ENCODE measurements at places on chromosomes 1 and 21. TPM values are rescaled to one million over a fixed set of nuclear protein-coding genes. Genes with fewer than 3 reads are reported as not detected.

SLAMF7 gene
- 1.1 TPM for total RNA-seq

TTC22 gene
- total RNA-seq: 2.0 TPM

DNA sequence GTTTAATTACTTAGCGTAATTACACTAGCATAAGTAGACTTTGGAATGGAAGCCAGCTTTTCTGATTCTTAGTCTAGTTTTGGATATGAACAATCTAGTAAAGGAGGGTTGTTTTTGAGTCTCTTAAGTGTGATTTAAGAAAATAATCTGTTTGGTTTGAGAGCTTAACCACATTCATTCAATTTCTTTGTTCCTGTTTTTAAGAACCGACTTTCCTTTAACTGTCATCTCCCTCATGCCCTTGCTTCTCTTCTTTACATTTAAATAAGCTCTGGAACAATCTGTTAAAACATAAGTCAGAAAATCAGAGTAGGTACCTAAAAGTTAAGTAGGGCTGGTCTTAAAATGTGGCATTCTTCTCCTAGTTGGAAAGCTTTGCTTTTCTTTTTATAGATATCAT lies 27.7 kb downstream of the CDC42 start:
- no peak for DNase-seq

- DNase-seq: no peak
These were observed 327.9 kb downstream of the TTLL7 start for GRCh38 chr1:83670909-83671565.

GRCh38 chr1:119086830-119087229 lies 53.6 kb downstream of the WARS2 start:
- DNase-seq: no peak

DNA sequence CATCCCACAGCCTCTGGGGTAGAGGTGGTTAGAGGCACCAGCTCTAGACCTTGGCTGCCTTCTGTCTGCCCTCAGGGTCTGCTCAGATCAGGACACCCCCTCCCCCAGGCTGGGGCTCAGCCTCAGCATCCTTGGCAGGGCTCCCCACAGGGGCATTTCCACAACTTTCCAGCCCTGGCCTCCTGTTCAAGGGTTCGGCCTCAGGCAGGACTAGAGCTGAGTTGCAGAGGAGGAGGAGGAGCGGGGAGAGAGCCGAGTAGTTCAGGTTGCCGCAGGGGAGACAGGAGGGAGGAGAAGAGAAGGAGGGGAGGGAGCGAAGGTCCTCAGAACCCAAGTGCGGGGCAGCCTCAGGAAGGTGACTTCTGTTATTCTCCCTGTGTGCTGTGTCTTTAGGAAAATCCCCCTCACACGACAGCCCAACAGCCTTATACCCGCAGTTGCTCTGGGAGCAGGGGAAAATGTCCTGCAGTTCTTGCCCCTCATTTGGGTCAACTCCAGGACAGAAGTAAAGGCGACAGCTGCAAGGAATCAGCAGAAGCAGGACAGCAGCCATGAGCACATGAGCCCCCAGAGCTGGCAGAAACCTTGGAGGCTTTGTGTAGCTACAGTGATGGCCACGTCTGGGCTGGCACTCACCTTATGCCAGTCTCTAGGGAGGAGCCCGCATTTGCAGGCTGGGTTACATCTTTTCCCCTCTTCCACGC lies 46.5 kb upstream of the TENT5B start:
- DNase-seq: no peak

DNA sequence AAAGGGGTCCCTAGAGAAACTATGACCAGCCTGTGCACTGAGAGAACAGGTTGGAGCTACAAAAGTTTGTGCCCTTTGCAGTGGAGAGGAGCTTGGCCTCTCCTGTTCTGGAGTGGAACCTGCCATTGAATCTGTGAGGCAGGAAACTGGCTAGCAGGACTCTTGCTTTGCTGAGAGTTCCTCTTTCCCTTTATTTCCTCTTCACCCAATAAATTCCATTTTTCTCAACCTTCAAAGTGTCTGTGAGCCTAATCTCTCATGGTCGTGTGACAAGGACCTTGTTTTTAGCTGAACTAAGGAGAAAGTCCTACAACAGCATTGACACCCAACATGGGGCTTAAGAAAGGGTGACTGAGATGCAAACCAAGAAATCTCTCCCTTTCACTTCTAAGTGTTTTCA lies 42.7 kb upstream of the FASLG start:
- no peak for DNase-seq

- DNase-seq: no peak
These were observed 670 bp downstream of the CLSTN1 start for GRCh38 chr1:9822897-9823692.

USH2A gene
- 0.44 TPM for total RNA-seq

RHEX gene
- total RNA-seq: not detected

- no peak for DNase-seq
These were observed 119.5 kb downstream of the PCBP3 start for GRCh38 chr21:45763074-45763473.

LYST gene
- 21.8 TPM for total RNA-seq

CAMK2N1 gene
- total RNA-seq: 68.7 TPM

CDKN2C gene
- 36.2 TPM for total RNA-seq

PRELP gene
- total RNA-seq: 14.8 TPM

- DNase-seq: no peak
These were observed 12.6 kb downstream of the CD101 start for GRCh38 chr1:117014209-117014608.

CR1L gene
- not detected for total RNA-seq

ANKRD65 gene
- 1.9 TPM for total RNA-seq

RPTN gene
- not detected for total RNA-seq

DNA sequence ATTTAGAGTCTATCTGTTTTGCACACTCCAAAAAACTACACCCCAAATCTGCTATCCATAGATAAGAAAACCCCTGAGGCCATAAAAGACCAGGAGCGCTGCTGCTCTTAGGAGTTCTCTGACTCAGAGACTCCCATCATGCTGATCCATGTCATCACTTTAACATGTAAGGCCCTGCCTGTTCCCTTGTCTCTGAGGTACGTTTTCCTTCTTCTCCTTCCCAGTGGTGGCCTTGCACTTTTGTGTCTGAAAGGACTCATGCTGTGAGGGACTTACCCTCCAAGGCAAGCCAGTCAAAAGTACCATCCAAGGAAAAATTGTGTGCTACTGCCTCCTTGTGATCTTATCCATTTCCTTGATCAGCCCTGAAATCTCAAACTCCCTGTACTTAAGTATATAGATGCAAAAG lies 427.4 kb upstream of the NCAM2 start:
- DNase-seq: no peak

GRCh38 chr1:166470014-166470413 lies 303.2 kb upstream of the FAM78B start:
- no peak for DNase-seq

- DNase-seq: no peak
These were observed at the start of gene HHIPL2 for GRCh38 chr1:222547944-222548671. Gene HHIPL2, minus strand, starts transcription at chr1:222548104. Its CDS starts 60 bp downstream, at chr1:222548044.

DNA sequence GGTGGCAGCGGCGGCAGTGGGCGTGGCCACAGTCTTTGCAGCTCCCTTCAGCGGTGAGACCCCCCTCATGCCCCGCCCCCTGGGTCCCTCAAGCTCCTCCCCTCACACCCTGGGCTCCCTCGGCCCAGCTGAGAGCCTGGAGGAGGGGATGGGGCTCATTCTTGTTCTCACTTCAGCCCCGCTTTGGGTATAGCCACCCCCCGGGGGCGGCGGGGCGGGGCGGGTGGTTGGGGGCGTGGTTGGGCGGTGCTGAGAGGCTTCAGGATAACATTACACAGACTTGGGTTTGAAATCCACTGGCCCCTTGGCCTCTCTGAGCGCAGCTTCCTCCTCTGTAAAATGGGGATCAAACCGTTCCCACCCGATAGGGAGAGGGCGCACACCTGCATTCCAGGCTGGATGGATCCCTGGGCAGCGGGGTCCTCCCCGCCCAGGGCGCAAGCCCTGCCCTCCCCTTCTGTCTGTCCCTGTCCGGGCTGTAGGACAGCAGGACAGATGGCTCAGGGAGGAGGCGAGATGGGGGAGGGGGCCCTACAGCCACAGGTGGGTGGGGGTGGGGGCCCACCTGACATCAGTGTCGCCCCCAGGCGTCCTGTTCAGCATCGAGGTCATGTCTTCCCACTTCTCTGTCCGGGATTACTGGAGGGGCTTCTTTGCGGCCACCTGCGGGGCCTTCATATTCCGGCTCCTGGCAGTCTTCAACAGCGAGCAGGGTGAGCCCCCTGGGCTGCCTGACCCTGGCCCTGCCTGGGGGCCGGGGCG lies 5.1 kb downstream of the CLCNKA start:
- DNase-seq: no peak

GRCh38 chr1:26740952-26741351 lies 45.1 kb downstream of the ARID1A start:
- DNase-seq: no peak

- DNase-seq: no peak
These were observed 37.0 kb downstream of the HS2ST1 start for GRCh38 chr1:86951430-86951829.

DNA sequence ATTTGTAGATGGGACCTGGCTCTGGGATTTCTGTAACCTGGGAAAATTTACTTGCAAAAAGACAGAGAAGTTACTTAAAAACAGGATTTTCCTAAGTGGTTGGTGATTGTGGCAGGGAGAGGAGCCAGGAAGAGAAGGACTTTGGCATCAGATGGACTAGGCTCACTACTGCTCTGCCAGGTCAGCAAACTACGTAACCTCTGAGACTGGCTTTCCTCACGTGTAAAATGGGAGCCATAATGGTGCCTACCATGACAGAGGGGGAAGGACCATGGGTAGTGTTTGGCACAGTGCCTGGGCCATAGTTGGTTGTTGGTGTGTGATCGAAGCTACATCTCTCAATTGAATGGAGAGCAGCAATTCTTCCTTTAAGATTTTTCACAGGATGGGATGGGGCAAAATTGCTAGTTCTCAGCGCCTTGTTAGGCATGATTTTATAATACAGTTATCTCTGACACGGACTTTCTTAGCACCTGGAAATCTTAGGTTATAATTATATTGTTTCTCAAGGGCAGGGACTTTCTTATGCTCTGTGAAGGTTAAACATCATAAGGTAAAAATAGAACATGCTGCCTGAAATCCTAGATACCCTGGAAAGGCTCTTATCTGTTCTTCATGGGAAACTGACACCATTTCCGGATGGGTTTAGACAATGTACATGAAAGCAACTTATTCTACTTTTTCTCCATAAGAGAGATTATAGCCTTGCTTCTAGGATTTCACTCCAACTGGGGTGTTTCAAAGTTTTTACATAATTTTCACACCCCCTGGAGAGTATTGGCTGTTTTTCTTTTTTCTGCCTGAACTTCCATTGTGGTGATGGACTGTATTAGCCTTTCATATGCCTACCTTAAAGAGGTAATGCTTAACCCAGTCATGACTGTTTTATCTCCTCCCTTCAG lies 10.9 kb downstream of the ROR1 start:
- no peak for DNase-seq

DNA sequence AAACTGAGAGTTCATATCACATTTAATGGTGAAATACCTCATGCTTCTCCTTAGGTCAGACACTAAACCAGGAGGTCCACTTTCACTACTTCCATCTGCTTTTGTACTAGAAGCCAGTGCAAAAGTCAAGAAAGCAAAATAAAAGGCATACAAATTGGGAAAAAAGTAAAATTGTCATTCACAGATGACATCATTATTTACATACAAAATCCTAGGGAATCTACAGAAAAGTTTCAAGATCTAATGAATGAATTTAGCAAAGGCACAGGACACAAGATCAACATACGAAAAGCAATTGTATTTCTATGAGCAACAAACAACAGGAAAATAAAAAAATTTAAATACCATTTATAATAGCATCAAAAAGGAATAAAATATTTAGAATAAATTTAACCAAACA lies 41.5 kb downstream of the LYST start:
- no peak for DNase-seq

PADI4 gene
- not detected for total RNA-seq

DNA sequence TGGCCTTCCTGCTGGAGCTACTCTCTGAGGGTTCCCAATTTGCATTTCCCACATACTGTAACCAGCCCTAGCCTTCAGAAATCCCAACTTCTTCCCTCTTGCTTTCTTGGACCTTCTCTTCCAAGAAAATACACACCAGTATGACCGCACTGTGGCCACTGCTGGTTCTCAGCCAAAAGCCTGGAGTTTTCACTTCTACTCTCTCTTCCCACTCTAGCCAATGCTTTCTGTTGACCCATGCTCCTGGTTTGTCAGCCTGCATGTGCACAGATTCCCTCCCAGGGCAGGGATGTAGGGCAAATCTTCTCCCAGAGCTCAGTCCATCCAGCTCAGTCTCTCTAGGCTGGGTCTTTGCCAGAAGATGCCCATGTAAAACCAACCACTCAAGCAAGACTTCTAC lies 664 bp downstream of the SLAMF1 start:
- no peak for DNase-seq

GRCh38 chr1:8276173-8276914 lies 41.6 kb upstream of the SLC45A1 start:
- no peak for DNase-seq

DNA sequence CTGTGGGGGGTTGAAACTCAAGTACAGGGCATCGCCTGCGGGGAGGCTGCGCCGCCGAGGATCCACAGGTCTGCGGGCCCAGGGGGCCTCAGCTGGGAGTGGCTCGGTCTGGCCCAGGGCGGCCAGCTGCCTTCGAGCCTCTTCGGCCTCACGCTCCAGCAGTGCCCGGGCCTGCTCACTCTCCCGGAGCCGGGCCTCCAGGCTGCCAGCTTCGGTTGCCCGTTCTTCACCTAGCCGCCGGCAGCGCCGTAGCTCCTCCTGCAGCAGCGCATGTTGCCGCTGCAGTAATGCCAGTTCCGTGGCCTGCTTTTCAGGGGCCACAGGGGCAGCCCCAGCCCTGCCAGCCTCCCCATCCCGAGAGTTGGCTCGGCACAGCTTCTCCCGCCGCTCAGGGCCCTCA lies 9.4 kb downstream of the RXFP4 start:
- DNase-seq: no peak

DNA sequence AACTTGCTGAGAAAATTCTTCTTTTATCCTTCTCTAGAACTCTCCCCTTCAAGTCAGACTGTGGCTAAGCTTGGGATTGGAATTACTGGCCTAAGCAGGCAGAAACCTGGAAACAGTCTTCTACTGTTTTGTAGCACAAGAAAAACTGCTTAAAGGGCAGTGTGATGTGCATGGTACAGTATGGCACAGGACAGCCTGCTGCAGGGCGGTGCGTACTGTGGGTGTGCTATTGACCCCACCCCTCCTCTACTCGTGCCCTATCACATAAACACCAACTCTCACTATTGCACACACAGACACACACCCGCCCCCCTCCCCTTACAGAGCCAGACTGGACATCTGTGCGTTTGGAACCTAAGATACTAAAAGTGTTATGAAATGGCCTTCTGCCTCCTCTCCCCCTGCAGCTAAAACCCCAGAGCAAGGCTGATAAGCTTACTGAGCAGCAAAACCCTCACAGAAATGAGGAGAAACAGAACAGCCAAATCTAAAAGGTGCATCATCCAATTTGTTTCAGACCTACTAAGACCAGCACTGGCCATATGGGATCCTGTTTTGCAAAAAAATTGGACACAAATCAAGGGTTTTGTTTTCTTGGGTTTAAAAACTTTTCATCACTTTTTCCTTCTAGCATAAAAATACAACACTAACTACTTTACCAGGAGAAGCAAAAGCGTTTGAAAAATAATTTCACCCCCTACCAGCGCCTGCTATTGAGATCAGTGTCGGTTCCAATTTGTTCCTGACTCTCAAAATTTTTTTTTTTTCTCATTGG lies 355.8 kb upstream of the LYPLAL1 start:
- no peak for DNase-seq

AHDC1 gene
- total RNA-seq: 43.9 TPM
